ENCODE measurements at places on chromosomes 6 and 20.

- DNase-seq, result peak; percentile 57
Observed at GRCh38 chr6:4210629-4211419, 75.4 kb upstream of the ECI2 start.

GRCh38 chr6:2549834-2550233 lies 200.9 kb downstream of the MYLK4 start:
- DNase-seq, result no peak

DNA sequence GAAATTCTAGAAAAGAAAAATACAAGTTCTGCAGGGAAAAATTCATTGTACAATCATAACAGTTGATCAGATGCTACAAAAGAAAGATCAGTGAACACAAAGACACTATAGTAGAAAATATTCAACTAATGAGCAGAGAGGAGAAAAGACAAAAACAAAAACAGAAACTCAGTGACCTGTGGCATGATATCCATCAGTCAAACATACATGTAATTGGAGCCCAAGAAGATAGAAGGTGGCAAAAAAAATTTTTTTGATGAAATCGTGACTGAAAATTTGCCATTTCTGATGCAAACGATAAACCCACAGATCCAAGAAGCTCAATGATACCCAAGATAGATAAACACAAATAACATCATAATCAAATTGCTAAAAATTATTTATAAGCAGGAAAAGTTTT lies 13.1 kb upstream of the FOXQ1 start:
- no peak for DNase-seq

- DNase-seq, result no peak
Observed at GRCh38 chr6:1761477-1761877, 151.8 kb downstream of the FOXC1 start.

- DNase-seq, result no peak
Observed at GRCh38 chr6:4603291-4603690, 172.9 kb upstream of the CDYL start.

DNA sequence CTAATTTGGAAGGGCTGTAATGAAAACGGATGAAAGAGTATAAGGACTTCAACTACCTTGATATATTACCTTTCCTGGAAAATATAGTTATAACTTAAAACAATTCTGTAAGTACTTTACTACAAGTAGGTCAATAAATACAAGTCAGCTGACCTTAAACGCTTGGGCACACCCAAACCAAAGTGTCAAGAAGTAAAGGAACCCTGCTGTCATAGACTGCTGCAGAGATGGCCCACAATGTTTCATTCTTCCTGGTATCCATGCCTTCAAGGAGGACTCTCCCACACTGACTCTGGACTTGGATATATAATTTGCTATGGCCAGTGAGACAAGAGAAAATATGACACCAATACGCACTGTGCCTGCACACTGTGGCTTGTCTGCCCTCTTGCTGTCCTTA lies 132.0 kb downstream of the LAMP5 start:
- DNase-seq, result no peak

DNA sequence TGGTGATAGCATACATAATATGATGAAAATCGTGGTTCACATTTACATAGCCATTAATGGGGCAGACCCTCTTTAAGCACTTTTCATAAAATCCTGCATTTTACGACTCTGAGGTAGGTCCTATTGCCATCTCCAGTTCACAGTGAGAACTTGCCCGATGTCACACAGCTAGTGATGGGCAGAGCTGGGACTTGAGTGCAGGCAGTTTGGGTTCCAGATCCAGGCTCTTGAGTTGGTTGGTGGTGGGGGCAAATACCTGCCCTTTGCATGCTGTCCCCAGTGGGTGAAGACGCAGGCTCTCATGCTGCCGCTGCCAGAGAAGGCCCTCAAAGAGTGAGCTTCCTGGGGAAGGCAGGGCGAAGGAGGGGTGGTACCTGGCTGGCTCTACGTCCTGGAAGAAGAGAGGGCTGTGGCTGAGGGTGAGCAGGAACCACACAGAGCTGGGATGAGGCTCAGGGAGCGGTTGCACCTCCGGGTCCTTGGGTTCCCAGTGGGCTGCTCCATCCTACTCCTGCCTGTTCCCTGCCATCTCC lies 6.1 kb upstream of the BAK1 start:
- DNase-seq, result no peak

DNA sequence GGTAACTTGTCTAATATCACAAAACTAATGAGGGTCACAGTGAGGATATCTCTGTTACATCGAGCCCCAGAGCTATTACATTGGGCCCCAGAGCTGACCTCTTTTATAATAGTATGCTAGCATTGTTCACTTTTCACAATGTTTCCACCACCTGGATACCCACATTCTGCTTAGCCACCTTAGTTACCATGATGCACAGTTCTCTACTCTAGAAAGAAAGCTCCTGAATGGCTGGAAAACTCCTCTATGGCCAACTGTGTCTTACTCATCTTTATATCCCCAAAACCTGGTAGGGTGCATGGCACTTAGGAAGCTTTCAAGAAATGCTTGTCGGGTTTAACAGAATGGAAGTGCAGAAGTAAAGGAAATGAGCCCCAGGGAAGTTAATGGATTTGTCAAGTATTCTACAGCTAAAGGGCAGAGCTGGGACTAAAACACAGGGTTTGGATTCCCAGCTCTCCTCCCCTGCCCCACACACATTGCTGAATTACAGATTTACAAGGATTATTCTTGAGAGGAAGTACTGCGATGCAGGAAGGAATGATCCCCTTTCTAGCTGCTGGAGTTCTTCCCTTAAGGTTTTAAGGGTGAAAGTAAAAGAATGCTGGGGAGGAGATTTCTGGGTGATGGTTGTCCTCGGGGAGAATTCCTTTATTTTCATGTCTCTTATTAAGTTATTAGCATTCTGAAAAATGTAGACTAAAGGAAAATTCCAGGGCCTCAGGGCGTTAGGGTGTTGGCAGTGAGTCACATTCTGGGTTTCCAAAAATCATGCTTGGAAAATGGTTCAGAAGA lies 16.1 kb upstream of the HINT3 start:
- no peak for DNase-seq

DNA sequence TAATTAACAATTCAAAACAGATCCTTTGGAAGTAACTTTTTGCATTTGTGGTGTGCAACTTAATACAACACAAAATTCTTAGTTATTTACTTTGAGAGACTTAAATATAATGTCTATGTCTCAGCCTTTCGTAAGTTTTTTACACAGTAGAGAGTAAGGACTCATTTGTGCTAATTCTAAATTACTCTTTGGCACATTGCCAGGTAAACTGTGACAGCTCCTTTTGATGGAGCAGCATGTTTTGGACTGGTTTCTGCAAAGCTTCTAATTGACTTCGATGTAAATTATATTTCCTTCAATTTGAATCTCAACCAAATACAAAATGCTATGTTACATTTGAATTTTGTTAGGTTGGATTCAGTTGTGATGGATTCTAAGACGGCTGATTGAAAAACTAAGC lies 450.7 kb upstream of the OPRM1 start:
- DNase-seq, result no peak
